Activated CD4-positive, alpha-beta T cell treated with anti-CD3 and anti-CD28 coated beads for 36 hours (primary cell): ENCODE measurements at places on chromosomes 4 and X. TPM values are rescaled to one million over a fixed set of nuclear protein-coding genes. Genes with fewer than 3 reads are reported as not detected.

KLHL5 gene
- 14.3 TPM for total RNA-seq

DNA sequence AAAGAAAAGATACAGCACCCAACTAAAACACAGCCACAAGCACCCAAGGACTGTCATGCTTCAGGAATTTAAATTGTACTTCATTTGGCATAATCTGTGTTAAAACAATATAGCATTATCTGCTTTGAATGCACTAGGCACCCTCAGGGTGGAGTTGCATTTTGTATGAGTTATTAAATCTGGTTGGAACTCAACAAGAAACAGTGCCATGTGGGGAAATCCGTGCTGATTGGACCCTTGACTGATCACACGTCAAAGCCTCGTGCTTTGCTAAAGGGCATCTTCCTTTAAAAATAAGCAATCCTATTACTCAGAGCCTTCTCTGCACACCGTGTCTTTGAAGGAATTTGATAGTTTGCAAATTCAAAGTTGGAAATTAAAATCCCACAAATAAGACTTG, 35.4 kb downstream of the IGFBP7 start:
- no peak overlapping the region for H3K4me3 ChIP-seq
- peaks cover 8% of the 10 kb centered on the region for H3K27me3 ChIP-seq
- no peaks in the 10 kb centered on the region for H3K36me3 ChIP-seq
- H3K4me1 ChIP-seq = no peaks in the 10 kb centered on the region
- no peak for DNase-seq
- no peak overlapping the region for H3K27ac ChIP-seq

- H3K4me3 ChIP-seq = peak overlapping the region; percentile 63
- H3K36me3 ChIP-seq = peaks cover 28% of the 10 kb centered on the region
- peaks cover 60% of the 10 kb centered on the region for H3K4me1 ChIP-seq
- peak overlapping the region; percentile 90 for H3K27ac ChIP-seq
- no peak for DNase-seq
Observed at GRCh38 chrX:45001048-45001447, 128.1 kb downstream of the KDM6A start.

DNA sequence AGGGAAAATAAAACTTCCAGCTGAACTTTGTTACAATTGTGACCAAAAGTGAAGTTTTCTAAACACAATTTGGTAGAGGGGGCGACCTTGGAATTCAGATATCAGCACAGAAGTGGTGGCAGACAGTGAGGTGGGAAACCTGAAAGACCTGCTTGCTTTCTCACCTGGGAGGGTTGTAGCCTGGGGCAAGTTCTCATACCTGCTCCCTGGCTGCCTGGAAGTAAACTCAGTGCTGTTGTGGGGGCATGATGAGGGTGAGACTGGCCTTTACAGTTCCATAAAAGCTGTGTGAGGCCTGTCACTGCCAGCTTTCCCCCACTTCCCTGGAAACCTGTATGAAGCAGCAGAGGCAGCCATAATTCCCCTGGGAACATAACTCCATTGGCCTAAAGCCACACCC, 1180.2 kb downstream of the FAM133A start:
- H3K4me3 ChIP-seq = no peak overlapping the region
- no peak overlapping the region for H3K27ac ChIP-seq
- H3K4me1 ChIP-seq = no peaks in the 10 kb centered on the region
- H3K36me3 ChIP-seq = no peaks in the 10 kb centered on the region
- H3K27me3 ChIP-seq = no peaks in the 10 kb centered on the region

DNA sequence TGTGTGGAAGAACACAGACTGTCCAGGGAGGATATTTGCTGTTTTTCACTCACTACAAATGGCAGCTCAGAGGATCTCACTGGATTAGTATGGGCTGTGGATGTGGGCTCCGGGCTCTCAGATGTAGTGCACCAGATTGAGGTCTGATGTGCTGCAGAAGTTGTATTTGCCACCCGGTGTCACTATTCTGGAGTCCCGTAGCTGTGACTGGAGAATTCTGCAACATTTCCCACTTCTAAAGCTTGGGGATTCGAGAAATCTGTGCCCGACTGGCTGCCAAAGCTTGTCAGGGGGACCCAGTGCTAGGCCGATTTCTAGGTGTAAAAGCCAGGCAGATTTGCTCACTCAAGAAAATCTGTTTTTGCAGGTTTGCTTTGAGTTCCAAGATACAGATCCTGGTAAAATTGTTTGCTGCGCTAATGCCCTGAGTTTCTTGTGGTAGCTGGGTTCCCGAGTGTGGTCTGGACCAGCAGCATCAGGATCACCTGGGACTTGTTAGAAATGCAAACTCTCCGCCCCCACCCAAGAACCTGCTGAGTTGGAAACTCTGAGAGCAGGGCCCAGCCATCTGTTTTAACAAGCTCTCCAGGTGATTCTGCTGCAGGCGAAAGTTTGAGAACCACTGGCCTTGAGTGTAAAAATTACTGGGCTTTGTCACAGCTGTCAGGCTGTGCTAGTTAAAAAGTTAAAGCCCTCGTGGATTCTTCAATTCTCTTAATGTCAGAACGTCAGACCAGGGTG, 18.1 kb downstream of the KIT start:
- no peak overlapping the region for H3K27ac ChIP-seq
- H3K4me1 ChIP-seq = no peaks in the 10 kb centered on the region
- no peaks in the 10 kb centered on the region for H3K27me3 ChIP-seq
- DNase-seq = no peak

DNA sequence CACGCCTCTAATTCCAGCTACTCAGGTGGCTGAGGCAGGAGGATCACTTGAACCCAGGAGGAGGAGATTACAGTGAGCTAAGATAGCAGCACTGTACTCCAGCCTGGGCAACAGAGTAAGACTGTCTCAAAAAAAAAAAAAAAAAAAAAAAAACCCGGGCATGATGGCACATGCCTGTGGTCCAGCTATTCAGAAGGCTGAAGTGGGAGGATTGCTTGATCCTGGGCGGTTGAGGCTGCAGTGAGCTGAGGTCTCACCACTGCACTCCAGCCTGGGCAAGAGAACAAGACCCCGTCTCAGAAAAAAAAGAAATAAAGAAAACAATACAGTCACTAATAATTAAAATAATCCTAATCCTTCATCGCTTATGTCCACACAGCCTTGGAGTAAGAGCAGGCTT, 68.1 kb downstream of the APBB2 start:
- no peak overlapping the region for H3K27ac ChIP-seq
- no peaks in the 10 kb centered on the region for H3K4me1 ChIP-seq
- peaks cover 11% of the 10 kb centered on the region for H3K27me3 ChIP-seq
- DNase-seq = no peak
- H3K4me3 ChIP-seq = no peak overlapping the region
- H3K36me3 ChIP-seq = no peaks in the 10 kb centered on the region

- H3K27me3 ChIP-seq = peaks cover 27% of the 10 kb centered on the region
- H3K4me1 ChIP-seq = peaks cover 3% of the 10 kb centered on the region
- H3K36me3 ChIP-seq = no peaks in the 10 kb centered on the region
Observed at GRCh38 chr4:167230744-167231143, 3.5 kb downstream of the SPOCK3 start.

DNA sequence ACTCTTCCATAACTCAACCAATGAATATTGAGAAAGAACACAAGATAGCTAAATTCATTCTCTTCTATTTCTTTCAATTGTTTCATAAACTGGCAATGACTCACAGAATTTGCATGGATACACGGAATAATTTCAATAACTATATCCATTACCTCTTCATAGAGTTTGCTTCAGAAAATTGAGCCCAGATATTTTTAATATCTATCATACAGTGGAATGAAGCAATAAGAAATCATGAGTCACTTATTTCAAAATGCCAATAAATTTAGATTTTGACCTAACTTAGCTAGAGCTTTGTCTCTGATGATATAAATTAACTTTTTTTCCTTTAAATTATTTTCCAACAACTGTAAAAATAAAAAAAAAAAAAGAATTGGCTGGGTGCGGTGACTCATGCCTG, 22.2 kb upstream of the MANBA start:
- H3K4me3 ChIP-seq = no peak overlapping the region
- DNase-seq = no peak
- H3K27me3 ChIP-seq = no peaks in the 10 kb centered on the region
- H3K27ac ChIP-seq = no peak overlapping the region
- peaks cover 15% of the 10 kb centered on the region for H3K4me1 ChIP-seq

FLNA gene
- 891 TPM for total RNA-seq

ARL13A gene
- total RNA-seq = not detected

GRCh38 chr4:43587758-43588157, 695.2 kb downstream of the GRXCR1 start:
- no peak overlapping the region for H3K27ac ChIP-seq
- H3K27me3 ChIP-seq = no peaks in the 10 kb centered on the region
- DNase-seq = no peak

PDE5A gene
- total RNA-seq = 0.25 TPM

DNA sequence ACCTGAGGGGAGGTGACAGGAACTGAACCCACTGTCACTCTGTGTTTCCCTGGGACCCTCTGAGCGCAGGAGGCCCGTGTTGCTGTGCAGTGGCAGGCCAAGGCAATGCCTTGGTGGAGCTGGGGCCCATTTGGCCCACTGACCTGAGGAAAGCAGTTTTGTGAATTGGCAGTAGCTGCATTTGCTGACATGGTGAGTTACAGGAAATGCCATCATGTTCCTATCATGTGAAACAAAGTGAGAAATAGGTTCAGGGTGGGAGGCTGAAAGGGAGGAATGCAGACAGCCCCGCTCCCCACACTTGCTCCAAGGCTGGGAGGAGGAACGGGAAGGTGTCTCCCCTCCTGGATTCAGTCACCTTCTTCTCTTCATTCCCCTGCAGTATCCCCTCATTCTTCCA, 146.1 kb downstream of the PTTG2 start:
- no peak overlapping the region for H3K27ac ChIP-seq
- no peak for DNase-seq
- peaks cover 23% of the 10 kb centered on the region for H3K36me3 ChIP-seq
- H3K4me1 ChIP-seq = peaks cover 3% of the 10 kb centered on the region
- no peaks in the 10 kb centered on the region for H3K27me3 ChIP-seq
- no peak overlapping the region for H3K4me3 ChIP-seq

MOB1B gene
- 18.5 TPM for total RNA-seq

MAGEA2B gene
- not detected for total RNA-seq

GRCh38 chrX:28847423-28847822, 260.2 kb downstream of the IL1RAPL1 start:
- no peak overlapping the region for H3K27ac ChIP-seq
- H3K4me1 ChIP-seq = no peaks in the 10 kb centered on the region
- no peak for DNase-seq
- no peaks in the 10 kb centered on the region for H3K36me3 ChIP-seq
- no peak overlapping the region for H3K4me3 ChIP-seq

TMEM31 gene
- 0.25 TPM for total RNA-seq

DNA sequence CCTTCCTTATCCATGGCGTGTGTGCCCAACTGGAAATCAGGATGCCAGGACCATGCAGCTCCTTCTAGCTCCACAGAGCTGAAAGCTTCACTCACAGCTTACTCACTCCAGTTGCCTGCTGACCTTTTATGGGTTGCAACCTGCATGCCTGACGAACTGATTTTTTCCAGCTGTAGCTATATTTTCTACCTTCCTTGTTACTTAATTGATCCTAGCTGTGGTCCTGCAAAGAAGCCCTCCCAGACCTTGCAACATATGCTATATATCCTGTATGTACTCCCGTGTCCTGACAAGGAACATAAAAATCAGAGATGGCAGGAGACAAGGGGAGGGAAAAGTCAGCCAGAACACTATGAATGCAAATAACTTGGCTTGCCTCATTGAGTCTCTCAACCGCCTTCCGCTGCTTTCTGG, 135.3 kb upstream of the LDB2 start:
- H3K27ac ChIP-seq = no peak overlapping the region
- peaks cover 2% of the 10 kb centered on the region for H3K27me3 ChIP-seq
- no peak overlapping the region for H3K4me3 ChIP-seq
- no peaks in the 10 kb centered on the region for H3K36me3 ChIP-seq
- no peak for DNase-seq
- no peaks in the 10 kb centered on the region for H3K4me1 ChIP-seq
